Immature natural killer cell (primary cell): ENCODE measurements at places on chromosomes 13 and 19. TPM values are rescaled to one million over a fixed set of nuclear protein-coding genes. Genes with fewer than 3 reads are reported as not detected.
A peak's percentile ranks its signal among the peaks of the same experiment; 100 is the strongest.

DNA sequence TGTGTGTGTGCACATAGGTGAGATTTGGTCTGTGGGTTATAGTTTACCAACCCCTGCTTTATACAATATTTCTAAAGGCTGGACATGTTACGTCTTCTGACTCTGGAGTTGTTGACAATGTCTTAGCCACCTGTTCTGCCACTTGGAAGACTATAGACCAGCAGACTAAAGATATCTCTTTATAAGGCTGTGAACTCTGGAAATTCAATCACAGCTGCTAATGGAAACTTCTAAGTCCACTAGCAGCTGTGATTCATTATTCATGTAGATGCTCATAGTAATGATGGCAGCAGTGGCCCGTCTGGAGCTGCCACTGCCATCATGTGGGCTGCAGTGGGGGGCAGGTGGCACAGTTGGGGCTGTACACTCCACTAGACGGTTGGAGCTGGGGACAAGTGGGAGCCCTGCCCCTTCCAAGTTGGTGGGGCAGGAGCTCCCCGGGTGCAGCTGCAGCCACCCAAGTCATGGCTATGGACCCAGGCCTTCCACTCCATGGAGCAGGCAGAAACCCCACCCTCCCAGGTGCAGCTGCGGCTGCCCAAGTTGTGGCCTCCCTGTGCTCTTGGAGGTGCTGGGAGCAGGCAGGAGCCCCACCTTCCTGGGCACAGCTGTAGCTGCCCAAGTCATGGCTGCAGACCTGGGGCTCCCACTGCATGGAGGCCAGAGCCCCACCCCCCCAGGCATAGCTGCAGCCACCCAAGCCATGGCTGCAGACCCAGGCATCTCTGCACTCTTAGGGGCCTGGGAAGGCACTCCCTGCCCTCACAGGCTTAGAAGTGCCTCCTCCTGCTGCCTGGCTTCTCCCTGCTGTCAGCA, 8.8 kb downstream of the IGFL4 start:
- no peak for DNase-seq

- no peak for DNase-seq
These were observed 12.1 kb downstream of the AKAP8 start for GRCh38 chr19:15367439-15367838.

Gene CLEC17A
- polyA plus RNA-seq, result not detected

DNA sequence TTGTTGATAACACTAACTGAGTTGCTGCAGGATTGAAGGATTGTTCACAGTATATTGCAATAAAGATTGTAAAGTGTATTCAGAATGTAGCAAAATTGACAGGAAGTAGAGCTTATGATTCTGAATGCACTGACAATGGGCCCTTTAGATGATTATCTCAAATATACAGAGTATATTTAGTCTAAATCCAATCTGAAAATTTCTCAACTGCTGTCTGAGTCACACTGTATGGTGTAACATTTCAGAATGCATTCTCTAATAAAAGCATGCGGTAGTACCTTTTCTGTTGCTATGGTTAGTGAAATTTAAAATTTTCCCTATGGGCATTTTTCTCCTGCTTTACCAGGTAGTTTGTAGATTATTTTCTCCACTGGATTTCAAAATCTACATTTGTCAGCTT, 365.2 kb downstream of the PCDH17 start:
- no peak for DNase-seq

- peak; percentile 51 for DNase-seq
These were observed 2.2 kb upstream of the CEACAM6 start for GRCh38 chr19:41753159-41753558.

GRCh38 chr13:52665325-52665724, 12.7 kb downstream of the SUGT1 start:
- peak; percentile 15 for DNase-seq

- no peak for DNase-seq
These were observed 151.3 kb downstream of the LMO7 start for GRCh38 chr13:75787249-75787928.

Gene SLITRK6
- not detected for polyA plus RNA-seq

GRCh38 chr19:10640361-10640760, 13.8 kb upstream of the ILF3 start:
- DNase-seq, result no peak

- no peak for DNase-seq
These were observed 795 bp downstream of the MLLT1 start for GRCh38 chr19:6278740-6279619.

DNA sequence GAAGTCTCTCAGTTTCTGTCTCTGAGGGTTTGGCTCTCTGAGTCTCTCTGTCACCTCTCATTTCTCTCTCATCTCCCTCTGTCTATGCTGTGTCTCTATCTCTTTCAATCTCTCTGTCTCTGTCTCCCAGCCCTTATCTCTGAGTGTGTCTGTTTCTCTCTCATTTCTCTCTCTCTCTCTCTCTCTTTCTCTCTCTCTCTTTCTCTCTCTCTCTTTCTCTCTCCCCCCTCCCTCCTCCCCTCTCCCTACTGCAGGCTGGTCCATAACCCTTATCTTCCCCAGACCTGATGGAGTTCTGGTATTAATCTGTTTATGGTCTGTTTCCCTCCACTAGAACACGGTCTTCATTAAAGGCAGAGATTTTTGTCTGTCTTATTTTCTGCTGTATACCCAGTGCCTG, 1.3 kb upstream of the PVR start:
- no peak for DNase-seq

GRCh38 chr13:21957833-21958232, 287.0 kb downstream of the FGF9 start:
- DNase-seq, result no peak

DNA sequence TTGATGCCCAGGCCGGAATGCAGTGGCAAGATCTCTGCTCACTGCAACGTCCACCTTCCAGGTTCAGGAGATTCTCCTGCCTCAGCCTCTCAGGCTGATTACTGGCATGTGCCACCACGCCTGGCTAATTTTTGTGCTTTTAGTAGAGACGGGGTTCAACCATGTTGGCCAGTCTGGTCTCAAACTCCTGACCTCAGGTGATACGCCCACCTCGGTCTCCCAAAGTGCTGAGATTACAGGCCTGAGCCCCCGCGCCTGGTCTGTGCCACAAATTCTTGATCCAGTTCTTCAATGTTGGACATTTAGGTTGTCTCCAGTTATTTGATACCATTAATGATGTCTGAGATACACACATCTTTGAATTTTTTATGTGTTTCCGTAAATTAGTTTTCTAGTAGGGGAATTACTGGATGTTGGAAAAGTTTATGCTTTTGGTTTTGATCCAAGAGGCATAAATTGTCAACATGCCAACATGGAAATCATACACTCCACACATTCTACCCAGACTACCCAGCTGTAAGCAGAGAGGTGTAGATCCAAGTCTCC, 525 bp upstream of the COG3 start:
- DNase-seq, result no peak

- DNase-seq, result no peak
These were observed 69.7 kb downstream of the PEX11G start for GRCh38 chr19:7419153-7419552.

Gene MAB21L1
- polyA plus RNA-seq, result not detected

DNA sequence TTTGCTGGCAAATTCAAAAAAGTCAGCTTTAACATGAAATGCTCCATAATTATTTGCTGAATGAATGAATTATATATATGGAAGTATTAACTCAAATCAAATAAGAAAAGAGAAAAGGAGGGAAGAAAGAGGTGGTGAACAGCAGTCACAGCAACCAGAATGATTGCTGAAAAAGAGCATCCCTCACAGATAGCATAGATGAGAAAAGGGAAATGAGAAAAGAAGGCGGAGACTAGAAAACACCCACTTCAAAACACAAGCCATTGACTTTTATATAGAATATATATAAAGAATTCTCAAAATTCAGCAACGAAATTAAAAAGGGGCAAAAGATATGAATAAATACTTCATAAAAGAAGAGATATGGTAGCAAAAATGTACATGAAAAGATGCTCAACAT, 75.2 kb downstream of the CAB39L start:
- no peak for DNase-seq

- no peak for DNase-seq
These were observed 11.0 kb downstream of the FRY start for GRCh38 chr13:32042551-32042950.

DNA sequence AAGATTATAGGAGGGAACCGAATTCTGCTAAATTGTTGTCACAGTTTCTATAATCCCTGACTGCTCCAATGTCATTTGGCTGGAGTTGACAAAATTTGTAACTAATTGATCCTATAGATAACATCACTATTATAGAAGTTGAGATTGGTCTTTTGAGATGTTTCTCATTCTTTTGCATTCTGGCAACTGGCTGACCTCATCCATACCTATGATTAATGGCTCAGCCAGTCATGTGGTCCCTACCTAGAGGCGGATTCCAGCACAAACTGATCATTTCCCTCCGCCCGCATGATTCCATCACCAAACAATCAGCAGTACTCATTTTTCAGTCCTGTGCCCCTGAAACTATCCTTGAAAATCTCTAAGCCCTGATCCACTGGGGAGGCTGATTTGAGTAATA, 4.2 kb downstream of the PSG2 start:
- no peak for DNase-seq

Gene AXL
- polyA plus RNA-seq, result 0.97 TPM
